ENCODE measurements at places on chromosomes 4 and X.

DNA sequence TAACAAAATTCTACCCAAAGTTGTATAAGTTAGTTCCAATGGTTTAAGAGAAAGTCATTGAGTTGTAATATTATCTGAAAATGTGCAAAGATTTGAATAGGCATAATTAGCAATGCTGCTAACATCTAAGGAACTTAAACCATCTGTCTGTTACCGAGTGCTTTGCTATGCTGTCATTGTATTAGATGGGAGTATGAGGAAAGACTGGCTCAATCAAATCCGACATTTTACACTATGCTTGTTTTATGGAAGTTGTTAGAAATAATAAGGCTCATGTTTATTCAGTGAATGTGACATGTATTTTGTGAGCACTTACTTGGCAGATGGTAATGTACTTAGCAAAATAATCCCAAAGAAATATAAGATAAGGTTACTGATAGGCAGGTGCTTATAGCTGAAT is 1715.1 kb downstream of the PCDH7 start:
- no peak for DNase-seq

DNA sequence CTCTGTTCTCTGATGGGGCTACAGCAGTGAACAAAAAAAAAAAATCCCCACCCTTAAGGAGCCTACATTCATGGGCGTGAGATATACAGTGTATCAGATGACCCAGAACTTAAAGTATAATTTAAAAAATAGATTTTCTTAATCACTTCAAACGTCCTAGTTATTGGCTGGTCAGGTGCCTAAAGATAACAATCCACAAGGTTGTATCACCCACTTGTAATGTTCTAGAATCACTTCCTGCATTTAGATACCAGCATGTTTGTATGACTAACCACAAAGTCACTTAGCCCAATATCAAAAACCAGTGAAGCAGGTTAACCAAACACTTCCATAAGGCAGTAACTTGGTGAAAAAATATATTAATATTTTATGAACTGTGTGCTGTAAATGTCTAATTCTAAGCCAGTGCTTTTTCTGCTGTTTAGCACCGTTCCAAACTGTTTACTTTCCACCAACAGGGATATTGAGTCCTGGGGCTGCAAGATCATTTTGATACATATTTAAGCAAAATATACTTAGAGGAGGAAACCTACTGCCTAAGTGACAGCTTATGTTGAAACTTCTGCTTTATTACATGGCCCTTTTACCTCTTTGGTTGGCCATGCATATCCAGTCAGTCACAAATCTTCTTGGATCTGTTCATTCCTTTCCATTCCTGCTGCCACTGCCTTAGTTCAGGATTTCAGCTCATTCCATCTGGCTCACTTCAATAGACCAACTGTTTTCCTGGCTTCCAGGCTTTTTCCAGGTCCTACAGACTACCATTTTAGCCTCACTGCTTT is 43.3 kb downstream of the CD40LG start:
- DNase-seq, result peak; percentile 47

- DNase-seq, result no peak
Observed at GRCh38 chr4:25085671-25086070, 54.9 kb upstream of the LGI2 start.

- DNase-seq, result peak; percentile 88
Observed at GRCh38 chr4:109559983-109560686, at the start of gene MCUB. MCUB (plus strand) TSS chr4:109560246; CDS start chr4:109560338, 92 bp downstream.

- no peak for DNase-seq
Observed at GRCh38 chr4:87333267-87333666, 10.6 kb upstream of the HSD17B13 start.

DNA sequence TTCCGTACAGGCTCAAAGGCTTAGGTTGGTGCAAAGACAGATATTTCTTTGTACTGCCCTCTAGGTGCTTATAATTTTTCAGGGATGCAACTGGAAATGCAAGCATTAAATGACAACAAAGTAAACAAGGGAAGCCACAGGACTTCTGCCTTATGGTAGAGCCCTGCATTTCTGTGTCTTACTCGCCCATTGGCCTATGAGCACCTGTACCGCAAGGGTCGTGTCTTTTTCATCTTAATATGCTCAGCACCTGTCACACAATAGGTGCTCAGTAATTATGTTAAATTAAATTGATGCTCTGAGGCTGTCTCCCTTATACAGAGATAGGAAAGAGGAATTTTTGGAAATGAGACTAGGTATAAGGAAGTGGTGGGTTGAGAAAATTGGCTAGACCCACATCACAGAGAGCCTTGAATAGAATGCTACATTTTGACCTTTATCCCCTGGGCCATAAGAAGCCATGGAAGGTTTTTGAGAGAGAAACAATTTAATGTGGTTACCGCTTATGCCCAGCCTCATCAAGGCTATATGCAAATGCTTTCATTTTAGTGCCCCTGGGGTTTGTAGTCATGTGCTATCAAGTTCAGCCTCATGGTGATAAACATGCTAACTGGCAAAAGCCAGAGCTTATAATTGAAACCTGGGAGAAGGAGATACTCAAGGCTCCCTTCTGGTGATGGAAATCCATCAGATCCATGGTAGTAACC is 16.3 kb downstream of the VSIG4 start:
- no peak for DNase-seq

DNA sequence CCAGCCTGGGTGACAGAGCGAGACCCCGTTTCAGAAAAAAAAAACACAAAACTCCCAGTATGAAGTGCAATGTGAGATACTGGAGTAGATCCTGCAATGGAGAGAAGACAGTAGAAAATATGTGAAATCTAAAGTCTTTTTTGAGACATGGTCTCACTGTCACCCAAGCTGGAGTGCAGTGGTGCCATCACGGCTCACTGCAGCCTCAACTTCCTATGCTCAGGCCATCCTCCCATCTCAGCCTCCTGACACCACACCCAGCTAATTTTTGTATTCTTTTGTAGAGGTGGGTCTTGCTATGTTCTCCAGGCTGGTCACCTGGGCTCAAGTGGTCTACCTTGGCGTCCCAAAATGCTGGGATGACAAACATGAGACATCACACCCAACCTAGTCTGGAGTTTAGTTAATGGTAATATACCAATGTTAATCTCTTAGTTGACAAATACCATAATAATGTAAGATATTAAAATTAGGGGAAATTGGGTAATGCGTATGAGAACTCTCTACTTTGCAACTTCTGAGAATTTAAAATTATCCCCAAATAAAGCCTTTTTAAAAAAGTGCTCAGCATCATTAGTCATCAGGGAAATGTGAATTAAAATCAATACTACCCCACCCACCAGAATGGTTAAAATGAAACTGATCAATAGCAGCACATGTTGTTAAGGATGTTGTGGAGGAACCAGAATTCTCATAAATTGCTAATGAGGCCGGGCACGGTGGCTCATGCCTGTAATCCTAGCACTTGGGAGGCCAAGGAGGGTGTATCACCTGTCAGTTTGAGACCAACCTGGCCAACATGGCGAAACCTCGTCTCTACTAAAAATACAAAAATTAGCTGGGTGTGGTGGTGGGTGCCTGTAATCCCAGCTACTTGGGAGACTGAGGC is 15.0 kb downstream of the RBMX start:
- no peak for DNase-seq

Data from CD4-positive, alpha-beta T cell treated with Interleukin-15 for 4 hours (primary cell).